H9 (cell line): ENCODE measurements at places on chromosomes 4 and X. TPM values are rescaled to one million over a fixed set of nuclear protein-coding genes. Genes with fewer than 3 reads are reported as not detected.
A peak's percentile ranks its signal among the peaks of the same experiment; 100 is the strongest.

The SRPX2 gene
- not detected in 2 replicates for total RNA-seq

- H3K4me1 ChIP-seq, result peaks cover 5% of the 10 kb centered on the region; the same call in 1 of the 2 replicates
- no peak for DNase-seq
- H3K4me3 ChIP-seq, result no peak overlapping the region
- no peaks in the 10 kb centered on the region for H3K27me3 ChIP-seq
- H3K36me3 ChIP-seq, result peaks cover 15% of the 10 kb centered on the region
Observed at GRCh38 chr4:13323921-13324320, 160.2 kb downstream of the RAB28 start.

DNA sequence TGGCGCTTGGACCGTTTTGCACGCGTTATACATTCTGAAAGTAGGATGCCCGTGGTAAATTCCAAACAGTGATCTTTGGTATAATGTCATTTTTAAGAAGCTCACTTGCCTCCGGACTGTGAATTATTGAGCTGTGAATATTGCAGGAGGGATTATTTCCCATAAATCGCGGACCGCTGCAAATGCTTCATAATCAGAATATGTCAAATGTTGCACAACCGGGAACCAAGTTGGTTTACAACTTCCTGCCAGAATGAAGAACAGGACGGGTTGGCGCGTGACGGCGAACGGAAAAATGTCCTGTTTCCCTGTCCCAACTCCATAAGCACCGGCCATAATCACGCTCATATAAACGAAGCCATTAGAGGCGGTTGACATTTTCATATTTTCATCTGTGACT is 67.6 kb downstream of the SHOX start:
- H3K4me1 ChIP-seq, result no peaks in the 10 kb centered on the region; the same call in 1 of the 2 replicates
- DNase-seq, result no peak
- H3K27ac ChIP-seq, result no peak overlapping the region
- H3K36me3 ChIP-seq, result no peaks in the 10 kb centered on the region

- no peak overlapping the region for H3K27ac ChIP-seq
- H3K4me1 ChIP-seq, result no peaks in the 10 kb centered on the region
- no peak for DNase-seq
- no peaks in the 10 kb centered on the region for H3K27me3 ChIP-seq
- H3K36me3 ChIP-seq, result 0 out of 2 replicates have a peak, but pooled peaks cover 10% of the 10 kb centered on the region
- H3K4me3 ChIP-seq, result no peak overlapping the region
Observed at GRCh38 chrX:136829413-136829812, 48.7 kb upstream of the ARHGEF6 start.

- no peaks in the 10 kb centered on the region for H3K36me3 ChIP-seq
- H3K4me3 ChIP-seq, result no peak overlapping the region
- H3K27me3 ChIP-seq, result no peaks in the 10 kb centered on the region
- no peaks in the 10 kb centered on the region; the same call in 1 of the 2 replicates for H3K4me1 ChIP-seq
Observed at GRCh38 chr4:102449751-102450352, 51.3 kb upstream of the NFKB1 start.

GRCh38 chr4:170698334-170698733 is 608.6 kb upstream of the AADAT start:
- no peak for DNase-seq
- H3K4me3 ChIP-seq, result no peak overlapping the region
- no peak overlapping the region for H3K27ac ChIP-seq
- no peaks in the 10 kb centered on the region for H3K27me3 ChIP-seq
- H3K36me3 ChIP-seq, result no peaks in the 10 kb centered on the region

- H3K4me3 ChIP-seq, result no peak overlapping the region
- no peak for DNase-seq
- peaks cover 3% of the 10 kb centered on the region; the same call in 2 of the 3 replicates for H3K36me3 ChIP-seq
- H3K27ac ChIP-seq, result no peak overlapping the region
Observed at GRCh38 chr4:37584493-37585060, 101.6 kb downstream of the RELL1 start.

- no peak overlapping the region for H3K4me3 ChIP-seq
- H3K27me3 ChIP-seq, result no peaks in the 10 kb centered on the region
- no peak overlapping the region for H3K27ac ChIP-seq
- H3K4me1 ChIP-seq, result no peaks in the 10 kb centered on the region; the same call in 1 of the 2 replicates
Observed at GRCh38 chrX:77502951-77503525, 55.8 kb downstream of the FGF16 start.

The ZNF157 gene
- total RNA-seq, result 0.81 TPM in 2 replicates

DNA sequence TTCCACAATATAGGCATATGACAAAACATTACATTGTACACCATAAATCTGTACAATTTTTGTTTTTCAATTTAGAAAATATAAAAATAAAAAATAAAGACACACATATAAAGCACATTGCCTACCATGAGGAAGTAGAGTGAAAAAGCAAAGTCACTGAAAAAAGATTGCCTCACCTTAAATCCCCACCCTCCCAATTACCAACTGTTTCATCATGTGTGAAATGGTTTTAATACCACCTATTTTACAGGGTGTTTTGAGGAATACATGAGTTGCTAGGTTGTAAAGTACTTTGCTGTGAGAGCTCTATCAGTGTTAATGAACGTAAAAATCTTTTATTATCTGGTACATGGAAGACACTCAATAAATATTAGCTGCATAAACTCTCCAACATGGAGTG is 373.6 kb upstream of the NDST3 start:
- no peak for DNase-seq
- no peak overlapping the region for H3K4me3 ChIP-seq

- DNase-seq, result no peak
- H3K27me3 ChIP-seq, result no peaks in the 10 kb centered on the region
Observed at GRCh38 chr4:13866881-13867280, 239.4 kb upstream of the BOD1L1 start.

DNA sequence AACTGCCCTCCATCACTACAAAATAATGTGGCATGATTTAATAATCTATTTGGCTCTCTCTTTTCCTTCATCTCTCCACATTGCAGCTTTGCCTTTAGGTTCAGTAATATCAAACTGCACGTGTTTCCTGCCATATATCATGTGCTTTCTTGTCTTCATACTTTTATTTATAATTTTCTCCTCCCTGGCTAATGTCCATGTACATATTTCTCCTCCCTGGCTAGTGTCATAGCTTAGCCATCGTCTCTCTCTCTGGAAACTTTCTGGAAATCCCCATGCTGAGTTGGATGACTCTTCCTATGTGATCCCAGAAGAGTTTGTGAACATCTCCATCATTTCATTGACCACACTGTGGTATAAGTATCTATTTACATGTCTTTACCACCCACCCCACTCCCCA is 21.3 kb upstream of the PDGFC start:
- no peaks in the 10 kb centered on the region; the same call in none of the 3 replicates for H3K36me3 ChIP-seq
- no peak overlapping the region for H3K4me3 ChIP-seq
- DNase-seq, result no peak
- no peak overlapping the region for H3K27ac ChIP-seq

- no peak overlapping the region for H3K27ac ChIP-seq
- DNase-seq, result no peak
- no peaks in the 10 kb centered on the region for H3K4me1 ChIP-seq
- no peak overlapping the region for H3K4me3 ChIP-seq
Observed at GRCh38 chr4:150769845-150770244, 187.9 kb downstream of the MAB21L2 start.

The KIT gene
- 6.7 and 6.9 TPM in 2 replicates for total RNA-seq

DNA sequence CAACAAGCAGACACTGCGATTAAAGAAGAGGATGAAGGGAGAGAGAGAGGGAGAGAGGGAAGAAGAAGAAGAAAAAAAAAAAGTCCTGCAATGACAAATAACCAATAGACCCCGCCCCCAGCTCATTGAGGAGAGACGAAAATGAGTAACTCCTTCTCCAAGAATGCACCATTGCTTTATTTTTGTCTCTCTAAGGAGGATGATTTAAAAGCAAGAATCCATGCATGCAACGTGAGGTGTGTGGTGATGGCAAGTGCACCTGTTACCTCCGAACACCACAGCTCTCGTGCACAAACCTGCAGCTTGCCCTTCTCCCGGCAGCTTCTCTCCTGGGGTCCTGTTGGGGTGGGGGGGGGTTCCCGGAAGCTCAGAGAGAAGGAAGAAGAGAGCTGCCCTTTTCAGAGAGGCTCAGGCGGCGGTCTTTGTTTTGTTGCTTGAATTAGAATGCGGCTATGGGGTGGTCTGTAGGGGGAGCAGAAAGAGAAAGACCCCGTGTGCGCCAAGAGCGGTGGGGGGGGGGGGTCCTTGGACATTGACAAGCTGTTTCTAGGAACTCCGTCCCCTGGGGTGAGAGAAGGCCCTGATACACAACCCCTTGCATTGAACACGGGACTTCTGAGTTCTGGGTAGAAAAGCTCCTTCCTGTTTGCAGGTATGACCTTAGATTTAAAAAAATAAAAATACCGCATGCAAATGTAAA is 100.7 kb downstream of the CRLF2 start:
- H3K4me1 ChIP-seq, result peaks cover 9% of the 10 kb centered on the region; the same call in 1 of the 2 replicates
- H3K27ac ChIP-seq, result peak overlapping the region; percentile 68
- H3K4me3 ChIP-seq, result peak overlapping the region; percentile 75
- H3K27me3 ChIP-seq, result peaks cover 2% of the 10 kb centered on the region; the same call in 1 of the 2 replicates

GRCh38 chr4:147971116-147971515 is 239.2 kb downstream of the ARHGAP10 start:
- no peaks in the 10 kb centered on the region; the same call in 1 of the 2 replicates for H3K4me1 ChIP-seq
- no peaks in the 10 kb centered on the region for H3K27me3 ChIP-seq
- H3K36me3 ChIP-seq, result peaks cover 5% of the 10 kb centered on the region; the same call in 2 of the 3 replicates
- no peak overlapping the region for H3K27ac ChIP-seq
- no peak overlapping the region for H3K4me3 ChIP-seq

The CCDC110 gene
- 2.3 and 3.8 TPM in 2 replicates for total RNA-seq

The PCDH10 gene
- total RNA-seq, result 6.9 and 8.1 TPM in 2 replicates

The UCP1 gene
- not detected in 2 replicates for total RNA-seq

The KDM5C gene
- total RNA-seq, result 98.7 and 105 TPM in 2 replicates

DNA sequence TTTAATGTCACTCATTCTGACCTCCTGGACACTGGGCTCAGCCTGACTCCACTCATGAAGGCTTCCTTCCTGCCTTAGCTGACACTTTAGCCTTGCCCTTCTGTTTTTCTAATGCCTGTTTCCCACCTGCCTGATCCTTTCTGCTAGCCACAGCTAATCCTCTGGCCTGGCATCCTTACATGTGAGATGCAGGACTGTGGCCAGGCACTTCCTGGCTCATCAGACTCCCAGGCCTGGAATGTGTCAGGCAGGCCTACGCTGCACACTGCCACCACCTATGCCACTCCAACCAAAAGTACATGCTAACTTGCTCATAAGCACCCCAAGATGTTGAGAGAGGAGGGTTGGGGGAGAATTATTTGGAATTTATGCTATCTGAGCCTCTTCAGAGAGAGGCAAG is 138.8 kb upstream of the NALF2 start:
- H3K4me3 ChIP-seq, result no peak overlapping the region
- H3K36me3 ChIP-seq, result no peaks in the 10 kb centered on the region
- H3K27ac ChIP-seq, result no peak overlapping the region
- no peak for DNase-seq
- H3K27me3 ChIP-seq, result no peaks in the 10 kb centered on the region

GRCh38 chr4:169621731-169622492 is 1.5 kb downstream of the CLCN3 start:
- H3K4me1 ChIP-seq, result no peaks in the 10 kb centered on the region
- DNase-seq, result no peak
- H3K27ac ChIP-seq, result no peak overlapping the region
- H3K27me3 ChIP-seq, result no peaks in the 10 kb centered on the region
- no peaks in the 10 kb centered on the region for H3K36me3 ChIP-seq

The S100P gene
- not detected in 2 replicates for total RNA-seq

DNA sequence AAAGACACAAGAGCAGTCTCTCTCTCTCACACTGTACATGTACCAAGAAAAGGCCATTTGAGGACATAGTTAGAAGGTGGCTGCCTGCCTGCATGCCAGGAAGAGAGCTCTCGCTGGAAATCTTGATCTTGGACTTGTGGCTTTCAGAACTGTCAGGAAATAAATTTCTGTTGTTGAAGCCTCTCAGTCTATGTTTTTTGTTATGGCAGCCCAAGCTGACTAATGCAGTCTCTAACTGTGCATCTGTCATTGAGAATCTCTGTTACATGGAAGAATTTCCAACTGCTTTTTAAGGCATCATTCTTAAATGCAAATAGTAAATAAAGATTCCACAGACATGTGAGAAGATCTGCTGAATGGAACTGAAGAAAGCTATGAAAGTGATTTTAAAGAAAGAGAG is 198.3 kb downstream of the PCDH10 start:
- no peak overlapping the region for H3K27ac ChIP-seq
- no peaks in the 10 kb centered on the region for H3K4me1 ChIP-seq
- H3K27me3 ChIP-seq, result no peaks in the 10 kb centered on the region
- H3K4me3 ChIP-seq, result no peak overlapping the region
- H3K36me3 ChIP-seq, result no peaks in the 10 kb centered on the region

GRCh38 chrX:64977051-64977450 is 801 bp upstream of the ZC4H2 start:
- no peak overlapping the region for H3K27ac ChIP-seq
- peak overlapping the region; percentile 91 for H3K4me3 ChIP-seq
- H3K36me3 ChIP-seq, result peaks cover 22% of the 10 kb centered on the region

DNA sequence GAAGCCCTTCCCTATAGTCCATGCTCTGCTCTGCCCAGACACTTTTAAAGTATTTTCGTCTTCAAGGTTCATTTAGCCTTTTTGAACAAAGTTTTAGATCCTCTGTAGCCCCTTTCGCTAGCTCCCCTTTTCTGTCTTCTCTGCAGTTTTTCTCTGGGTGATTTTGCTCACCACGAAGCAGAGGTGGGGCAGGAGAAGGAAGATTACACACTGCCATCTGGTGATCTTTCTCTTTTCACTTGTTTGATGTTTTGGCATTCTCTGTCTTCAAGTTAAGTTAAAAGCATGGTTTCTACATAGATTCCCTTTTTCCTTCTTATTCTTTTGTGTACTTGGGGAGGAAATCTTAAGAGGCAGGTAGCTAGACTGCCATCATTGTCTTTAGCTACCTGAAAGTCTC is 43.9 kb downstream of the CC2D2A start:
- H3K4me1 ChIP-seq, result no peaks in the 10 kb centered on the region
- H3K27ac ChIP-seq, result no peak overlapping the region
- peaks cover 25% of the 10 kb centered on the region for H3K36me3 ChIP-seq
- DNase-seq, result no peak
- H3K4me3 ChIP-seq, result no peak overlapping the region
- H3K27me3 ChIP-seq, result no peaks in the 10 kb centered on the region

- H3K4me3 ChIP-seq, result peak within 1 kb of the TSS; percentile 95
- no peak within 1 kb of the TSS for H3K27ac ChIP-seq
- DNase-seq, result peak; percentile 81
- peaks cover 3% of the 10 kb centered on the region for H3K36me3 ChIP-seq
- peaks cover 2% of the 10 kb centered on the region; the same call in 1 of the 2 replicates for H3K27me3 ChIP-seq
- H3K4me1 ChIP-seq, result no peaks in the 10 kb centered on the region; the same call in 1 of the 2 replicates
Observed at GRCh38 chr4:38663801-38664705, at the start of gene KLF3. TSS of gene KLF3 (plus strand) at chr4:38664199. CDS start at chr4:38680626, 16,427 bp downstream.

The MAGEC1 gene
- total RNA-seq, result not detected in 2 replicates

DNA sequence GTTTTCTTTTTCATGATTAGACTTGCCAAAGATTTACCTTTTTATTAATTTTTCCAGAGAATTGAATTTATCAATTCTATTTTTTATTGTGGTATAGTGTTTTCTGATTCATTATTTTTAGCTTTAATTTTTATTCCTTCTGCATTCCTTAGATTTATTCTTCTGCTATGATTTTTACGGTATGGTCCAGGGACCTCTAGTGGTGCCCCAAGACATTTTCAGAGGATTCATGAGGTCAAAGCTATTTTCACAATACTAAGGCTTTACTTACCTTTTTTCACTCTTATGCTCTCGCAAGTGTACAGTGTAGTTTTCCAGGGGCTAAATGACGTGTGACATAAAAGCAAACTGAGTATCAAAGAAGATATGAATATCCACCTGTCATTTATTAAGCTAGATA is 8.0 kb downstream of the RADX start:
- H3K36me3 ChIP-seq, result no peaks in the 10 kb centered on the region
- no peaks in the 10 kb centered on the region for H3K4me1 ChIP-seq
- H3K27me3 ChIP-seq, result no peaks in the 10 kb centered on the region
- no peak overlapping the region for H3K4me3 ChIP-seq
- no peak overlapping the region for H3K27ac ChIP-seq
- DNase-seq, result no peak

- no peaks in the 10 kb centered on the region for H3K27me3 ChIP-seq
- no peaks in the 10 kb centered on the region for H3K4me1 ChIP-seq
- H3K36me3 ChIP-seq, result no peaks in the 10 kb centered on the region
- no peak overlapping the region for H3K4me3 ChIP-seq
- no peak overlapping the region for H3K27ac ChIP-seq
Observed at GRCh38 chr4:147833254-147833653, 101.4 kb downstream of the ARHGAP10 start.

The GLRA2 gene
- not detected in 2 replicates for total RNA-seq
